NCI-H524 treated with DMSO at 0.1 percent for 48 hours (cell line): ENCODE measurements at places on chromosomes 16 and 17.

- DNase-seq = peak; percentile 15
Measured at GRCh38 chr17:27038676-27039075, 255.2 kb upstream of the WSB1 start.

DNA sequence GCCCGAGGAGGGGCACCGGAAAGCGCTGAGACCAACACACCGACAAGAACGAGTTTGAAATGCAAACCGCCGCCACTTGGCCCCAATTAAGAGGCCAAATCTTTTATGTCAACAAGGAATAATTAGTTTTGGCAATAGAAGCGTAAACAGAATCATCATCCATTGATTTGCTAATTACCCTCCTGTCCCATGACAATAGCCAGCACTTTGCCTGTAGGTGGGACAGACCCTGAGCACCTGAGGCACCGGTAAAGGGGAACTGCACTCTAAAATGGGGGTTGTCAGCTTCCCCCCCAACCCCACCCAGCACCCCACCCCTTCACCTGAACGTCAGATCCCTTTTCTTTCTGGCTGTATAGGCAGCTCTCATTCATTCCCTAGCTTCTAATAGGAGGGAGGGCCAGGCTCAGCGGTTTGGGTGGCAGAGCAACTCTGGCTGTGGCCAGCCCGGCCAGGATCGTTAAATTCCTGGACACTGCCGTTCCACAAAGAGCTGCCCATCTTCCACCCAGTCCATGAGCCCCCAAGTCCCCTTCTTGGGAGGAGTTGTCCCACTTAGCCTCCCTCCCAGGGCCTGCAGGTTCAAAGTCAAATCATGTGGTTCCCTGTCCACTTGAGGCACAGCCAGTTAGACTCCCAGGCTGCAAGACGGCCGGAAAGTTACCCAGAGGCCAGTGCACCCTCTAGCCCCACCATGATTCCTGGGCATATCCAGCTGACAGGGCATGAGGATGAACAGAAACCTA, 45.8 kb downstream of the WNT3 start:
- DNase-seq = no peak

- DNase-seq = no peak
Measured at GRCh38 chr17:10178506-10178991, 19.9 kb downstream of the GAS7 start.

DNA sequence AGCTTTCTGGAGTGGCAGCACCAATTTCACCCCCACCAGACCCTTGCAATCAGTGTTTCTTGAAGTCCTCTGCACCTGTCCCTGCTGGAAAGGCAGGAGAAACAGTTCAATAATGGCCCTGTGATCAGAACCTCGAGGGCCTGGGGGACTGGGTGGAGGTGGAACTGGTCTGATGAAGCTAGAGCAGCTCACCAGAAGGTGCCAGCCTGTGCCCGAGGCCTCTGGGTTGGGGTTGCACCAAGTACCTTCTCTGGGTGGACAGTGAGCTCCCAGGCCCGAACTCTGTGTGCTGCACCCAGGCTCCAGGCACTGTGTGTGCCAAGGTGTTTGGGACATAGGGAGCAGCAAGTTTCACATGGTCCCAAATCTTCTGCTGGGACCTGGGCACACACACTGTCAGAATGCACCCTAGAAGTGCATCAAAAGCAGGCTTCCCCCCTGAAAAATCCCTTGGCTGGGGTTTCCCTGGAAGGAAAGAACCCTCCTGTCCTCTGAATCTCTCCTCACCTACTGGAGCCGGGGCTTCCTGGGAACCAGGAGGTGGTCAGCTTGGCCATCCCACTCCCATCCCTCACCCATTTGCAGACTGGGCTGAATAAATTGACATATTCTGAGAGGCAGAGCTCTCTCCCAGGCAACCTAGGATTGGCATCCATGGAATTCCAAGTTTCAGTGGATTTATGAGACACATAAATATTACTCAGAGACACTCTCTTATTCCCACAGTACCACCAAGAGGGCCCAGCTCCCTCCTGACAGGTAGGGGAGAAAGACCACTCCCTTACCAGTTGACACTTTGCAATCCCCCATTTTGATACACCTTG, 17.4 kb downstream of the CD300LG start:
- no peak for DNase-seq

- peak; percentile 40 for DNase-seq
Measured at GRCh38 chr16:73232555-73233328, 184.8 kb upstream of the ZFHX3 start.

GRCh38 chr16:66146798-66147197, 219.7 kb upstream of the CDH5 start:
- DNase-seq = no peak

- DNase-seq = no peak
Measured at GRCh38 chr17:29257756-29258155, 11.1 kb downstream of the CRYBA1 start.

DNA sequence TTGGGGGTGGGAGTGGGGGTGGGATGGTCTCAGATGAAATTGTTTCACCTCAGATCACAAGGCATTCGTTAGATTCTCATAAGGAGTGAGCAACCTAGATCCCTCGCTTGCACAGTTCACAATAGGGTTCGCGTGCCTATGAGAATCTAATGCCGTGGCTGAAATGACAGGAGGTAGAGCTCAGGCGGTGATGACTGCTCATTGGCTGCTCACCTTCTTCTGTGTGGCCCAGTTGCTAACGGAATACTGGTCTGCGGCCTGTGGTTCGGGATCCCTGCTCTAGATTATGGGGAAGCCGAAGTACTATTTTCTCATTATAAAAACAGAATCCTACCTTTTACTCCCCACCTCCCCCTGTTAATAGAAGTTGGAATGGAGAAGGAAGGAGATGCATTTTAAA, 18.9 kb downstream of the CLTC start:
- no peak for DNase-seq

DNA sequence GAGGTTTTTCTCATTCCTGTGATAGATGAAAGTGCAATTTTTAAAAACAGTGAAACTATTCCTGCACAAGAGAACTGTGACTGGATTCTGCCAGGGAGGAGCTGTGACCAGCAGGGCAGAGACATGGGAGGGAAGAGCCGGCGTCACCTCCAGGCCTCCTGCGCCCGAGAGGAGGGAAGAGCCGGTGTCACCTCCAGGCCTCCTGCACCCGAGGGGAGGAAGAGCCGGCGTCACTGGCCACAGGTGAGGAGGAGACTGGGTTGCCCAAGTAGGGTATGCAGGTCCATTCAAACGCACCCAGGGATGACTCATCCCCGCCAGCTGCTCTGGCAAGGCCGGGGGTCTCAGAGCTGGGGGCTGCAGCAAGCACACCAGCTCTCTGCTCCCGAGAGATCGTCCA, 56.7 kb downstream of the METRNL start:
- no peak for DNase-seq

- DNase-seq = no peak
Measured at GRCh38 chr17:8055851-8056231, 17.0 kb downstream of the ALOX15B start.

DNA sequence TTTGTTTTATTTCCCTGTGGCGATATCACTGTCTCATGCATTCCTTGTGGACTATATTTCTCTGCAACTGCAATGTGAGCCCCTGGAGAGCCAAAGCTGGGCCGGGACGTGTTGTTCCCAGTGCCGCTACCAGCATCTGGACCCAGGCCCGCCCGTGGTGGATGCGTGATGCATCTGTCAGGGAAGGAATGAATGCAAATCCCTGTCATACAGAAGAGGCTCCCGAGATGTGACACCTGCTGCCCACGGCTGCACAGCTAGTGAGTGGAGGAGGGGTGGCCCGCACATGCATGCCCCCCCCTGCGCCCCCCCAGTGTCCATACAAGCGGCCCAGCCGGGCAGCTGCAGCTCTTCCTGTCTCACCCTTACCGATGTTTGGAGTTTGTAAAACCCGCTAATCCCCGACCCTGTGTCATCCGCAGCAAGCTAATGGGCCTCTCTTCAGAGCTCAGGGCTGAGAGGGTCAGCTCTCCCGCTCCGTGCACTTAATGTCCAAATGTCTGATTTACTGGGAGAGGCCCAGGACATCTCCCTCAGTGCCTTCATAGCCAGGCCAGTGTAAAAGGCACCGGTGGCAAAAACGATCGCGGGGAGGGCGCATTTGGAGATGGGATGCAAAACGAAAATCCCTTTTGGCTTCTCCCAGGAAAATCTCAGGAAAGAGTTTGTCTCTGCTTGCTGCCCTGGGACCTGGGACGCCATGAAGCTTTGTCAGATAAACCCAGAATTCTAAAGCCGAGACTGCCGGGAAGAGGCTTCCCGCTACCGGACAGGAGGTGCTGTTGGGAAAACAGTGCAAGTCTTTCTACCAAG, 91.8 kb downstream of the FOXL1 start:
- no peak for DNase-seq

DNA sequence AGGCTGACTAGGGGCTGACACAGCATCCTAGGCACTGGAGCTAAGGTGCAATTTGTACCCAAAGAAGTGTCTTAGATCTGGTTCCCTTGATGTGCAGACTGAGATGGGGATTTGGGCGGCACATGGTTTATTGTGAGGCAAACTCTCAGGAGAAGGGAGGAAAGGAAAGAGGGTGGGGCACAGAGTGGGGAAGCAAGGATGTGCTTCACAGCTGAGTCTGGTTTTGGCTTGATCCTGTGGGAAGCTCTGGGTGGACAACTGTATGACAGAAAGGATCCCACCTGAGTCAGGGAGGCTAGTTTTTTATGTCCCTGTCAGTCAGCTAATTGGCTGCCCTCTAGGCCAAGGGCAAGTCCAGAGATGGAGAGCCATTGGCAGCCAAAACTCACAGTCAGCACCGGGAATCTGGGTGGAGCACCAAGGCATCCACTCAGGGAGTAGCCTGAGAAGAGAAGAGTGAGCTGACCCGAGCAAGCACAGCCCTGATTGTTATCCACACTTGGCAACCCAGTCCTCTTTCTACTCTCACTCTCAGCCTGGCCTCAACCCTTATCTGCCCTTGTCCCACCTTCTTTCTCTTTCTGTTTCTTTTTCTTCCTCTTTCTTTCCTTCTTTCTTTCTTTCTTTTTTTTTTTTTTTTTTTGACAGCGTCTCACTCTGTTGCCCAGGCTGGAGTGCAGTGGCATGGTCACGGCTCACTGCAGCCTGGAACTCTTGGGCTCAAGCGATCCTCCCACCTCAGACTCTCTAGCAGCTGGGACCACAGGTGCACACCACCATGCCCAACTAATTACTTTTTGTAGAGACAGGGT, 12.0 kb downstream of the ARL4D start:
- DNase-seq = no peak

DNA sequence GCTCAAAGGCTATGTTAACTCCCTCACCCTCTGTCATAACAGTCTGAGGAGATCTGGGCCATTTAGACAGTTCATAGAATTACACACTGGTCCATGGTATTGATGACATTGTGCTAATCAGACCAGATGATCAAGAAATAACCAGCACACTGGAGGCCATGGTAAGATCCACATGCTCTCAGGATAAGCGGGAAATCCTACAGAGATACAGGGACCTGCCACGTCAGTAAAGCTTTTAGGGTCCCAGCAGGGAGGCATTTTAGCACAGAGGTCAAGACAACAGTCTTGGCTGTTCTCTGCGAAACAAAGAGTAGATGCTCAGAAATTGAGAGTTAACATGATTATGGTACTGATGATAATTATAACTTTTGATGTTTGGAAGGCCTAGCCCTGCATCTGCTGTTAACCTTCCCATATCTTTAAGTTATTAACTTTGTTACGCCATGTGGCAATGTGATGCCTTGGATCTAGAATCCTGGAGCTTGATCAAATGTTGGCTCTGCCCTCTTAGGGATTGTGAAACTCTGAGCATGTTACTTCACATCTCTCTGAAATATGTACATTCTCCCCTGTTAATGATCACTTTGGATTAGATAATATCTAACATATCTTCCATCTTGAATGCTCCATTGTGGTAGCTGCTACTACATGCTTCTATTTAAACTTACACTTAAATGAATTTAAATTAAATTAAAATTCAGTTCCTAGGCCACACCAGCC, 172.0 kb upstream of the SOX9 start:
- no peak for DNase-seq

GRCh38 chr16:89044418-89045180, 49.1 kb upstream of the ACSF3 start:
- DNase-seq = no peak

DNA sequence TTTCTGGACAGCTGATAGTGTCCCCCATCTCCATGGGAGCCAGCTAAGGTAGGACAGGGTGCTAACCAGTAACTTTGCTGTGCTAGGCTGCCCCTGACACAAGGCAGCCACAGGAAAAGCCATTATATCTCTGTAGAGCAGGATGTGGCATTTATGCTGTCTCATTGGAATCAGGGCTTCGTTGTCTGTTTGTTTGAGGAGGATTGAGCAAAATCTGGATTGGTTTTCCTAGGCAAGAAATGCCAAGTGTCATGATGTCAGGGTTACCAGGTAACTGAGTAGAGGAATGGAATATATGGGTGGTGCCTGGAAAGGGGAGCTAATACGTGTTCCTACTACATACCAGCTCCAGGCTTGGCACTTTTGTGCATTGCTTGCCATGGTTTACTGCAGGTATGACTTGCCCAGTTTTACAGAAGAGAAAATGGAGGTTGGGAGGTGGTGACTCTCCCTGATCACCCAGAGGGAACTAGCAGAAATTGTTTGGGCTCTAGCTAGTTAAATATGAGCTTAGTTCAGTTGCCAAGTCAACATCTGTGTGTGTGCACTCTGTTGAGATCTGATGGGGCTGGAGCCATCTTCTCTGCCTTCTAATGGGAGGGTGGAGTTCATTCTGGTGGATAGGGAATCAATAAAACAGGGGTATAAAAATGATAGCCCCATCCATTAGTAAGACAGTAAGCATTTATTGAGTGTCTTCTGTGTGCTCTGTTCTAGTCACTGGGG, 33.9 kb downstream of the GNAO1 start:
- DNase-seq = no peak

GRCh38 chr16:30844671-30845449, 49.0 kb downstream of the BCL7C start:
- peak; percentile 4 for DNase-seq

DNA sequence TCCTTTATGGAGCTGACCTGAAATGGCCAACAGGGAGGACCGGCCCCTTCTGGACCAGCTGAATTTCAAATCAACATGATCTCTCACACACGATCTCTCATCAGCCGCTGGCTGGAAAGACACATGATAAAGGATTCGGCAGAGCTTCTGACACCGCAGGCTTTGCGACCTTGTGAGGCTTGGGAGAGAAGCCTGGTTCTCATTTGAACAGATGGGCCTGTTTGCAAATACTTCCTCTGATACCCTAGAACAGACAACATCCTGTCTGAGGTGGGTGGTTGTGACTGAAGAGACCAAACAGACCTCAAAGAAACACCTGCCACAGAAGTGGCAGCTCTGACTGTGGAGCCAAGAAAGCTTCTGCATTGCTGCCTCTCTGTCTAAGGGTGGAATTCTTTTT, 77.9 kb upstream of the SDK2 start:
- DNase-seq = peak; percentile 77

- DNase-seq = no peak
Measured at GRCh38 chr17:75398279-75398678, 7.2 kb downstream of the GRB2 start.
